ENCODE measurements at places on chromosomes 7 and 10. TPM values are rescaled to one million over a fixed set of nuclear protein-coding genes. Genes with fewer than 3 reads are reported as not detected.
A peak's percentile ranks its signal among the peaks of the same experiment; 100 is the strongest.

- peaks cover 15% of the 10 kb centered on the region for H3K4me1 ChIP-seq
- H3K27ac ChIP-seq, result no peak overlapping the region
- DNase-seq, result no peak
- H3K27me3 ChIP-seq, result no peaks in the 10 kb centered on the region
Measured at GRCh38 chr10:124035306-124035927, 58.0 kb downstream of the CHST15 start.

DNA sequence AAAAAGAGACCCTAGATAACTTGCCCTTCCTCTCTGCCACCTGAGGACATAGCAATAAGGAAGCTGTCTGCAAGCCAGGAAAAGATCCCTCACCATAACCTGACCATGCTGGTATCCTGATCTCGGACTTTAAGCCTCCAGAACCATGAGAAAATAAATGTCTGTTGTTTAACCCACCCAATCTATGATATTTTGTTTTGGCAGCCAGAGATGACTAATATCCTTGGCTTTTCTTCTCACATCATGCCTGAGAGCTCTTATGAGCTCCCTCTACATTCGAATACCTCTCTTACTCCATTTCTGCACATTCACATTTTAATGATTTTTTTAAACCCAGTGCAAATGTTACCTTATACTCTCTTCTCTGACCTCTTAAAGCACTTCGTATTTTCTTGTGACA lies 214.0 kb upstream of the CHRM2 start:
- peak overlapping the region; percentile 86 for H3K27ac ChIP-seq
- H3K27me3 ChIP-seq, result no peaks in the 10 kb centered on the region
- H3K36me3 ChIP-seq, result no peaks in the 10 kb centered on the region
- H3K4me3 ChIP-seq, result no peak overlapping the region

GRCh38 chr10:34163075-34163905 lies 651.8 kb downstream of the PARD3 start:
- no peak overlapping the region for H3K27ac ChIP-seq
- no peaks in the 10 kb centered on the region for H3K4me1 ChIP-seq
- H3K27me3 ChIP-seq, result no peaks in the 10 kb centered on the region
- H3K4me3 ChIP-seq, result no peak overlapping the region
- no peaks in the 10 kb centered on the region for H3K36me3 ChIP-seq
- DNase-seq, result no peak

GRCh38 chr7:116525298-116525912 lies 569 bp downstream of the CAV1 start:
- H3K36me3 ChIP-seq, result peaks cover 23% of the 10 kb centered on the region
- H3K27ac ChIP-seq, result peak overlapping the region; percentile 99
- H3K27me3 ChIP-seq, result no peaks in the 10 kb centered on the region
- no peak for DNase-seq

DNA sequence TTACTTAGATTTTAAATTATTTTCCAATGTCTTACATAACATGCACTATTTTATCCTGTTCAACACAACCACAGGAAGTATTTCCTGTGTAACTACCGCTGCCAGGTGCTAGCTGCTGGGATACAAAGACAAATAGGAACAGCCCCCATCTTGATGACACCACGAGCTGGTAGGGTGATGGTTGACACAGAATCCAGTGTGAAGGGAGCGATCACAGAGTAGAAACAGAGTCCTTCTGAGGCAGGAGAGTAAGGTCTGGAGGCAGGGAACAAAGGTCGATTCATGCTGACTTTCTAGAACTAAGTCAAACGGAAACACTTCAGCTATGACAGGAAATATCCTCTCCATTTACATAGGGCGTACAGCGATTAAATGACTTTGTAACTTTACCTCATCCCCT lies 232.3 kb downstream of the ADAM12 start:
- H3K27me3 ChIP-seq, result peaks cover 5% of the 10 kb centered on the region
- H3K4me3 ChIP-seq, result no peak overlapping the region
- no peak for DNase-seq
- H3K36me3 ChIP-seq, result peaks cover 2% of the 10 kb centered on the region
- peak overlapping the region; percentile 23 for H3K27ac ChIP-seq

DNA sequence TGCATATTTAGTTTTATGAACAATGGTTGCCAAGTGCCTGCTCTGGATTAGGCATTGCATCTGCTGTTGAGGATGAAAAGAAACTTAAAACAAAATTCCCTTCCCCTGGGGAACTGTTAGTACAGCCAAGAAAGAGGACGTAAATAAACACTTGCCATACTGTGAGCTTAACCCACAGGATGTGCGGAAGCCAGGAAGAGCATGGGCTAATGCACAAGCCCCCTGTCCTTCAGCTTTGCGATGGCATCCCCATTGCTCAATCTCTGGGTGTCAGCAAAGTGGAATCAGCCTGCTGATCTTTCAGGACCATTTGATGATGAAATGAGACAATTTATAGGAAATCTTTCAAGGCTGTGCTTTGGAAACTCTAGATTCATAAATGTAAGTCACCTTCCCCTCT lies 399.9 kb upstream of the IGFBP3 start:
- no peak overlapping the region for H3K4me3 ChIP-seq
- no peak for DNase-seq
- peak overlapping the region; percentile 6 for H3K27ac ChIP-seq
- no peaks in the 10 kb centered on the region for H3K27me3 ChIP-seq

- H3K27me3 ChIP-seq, result no peaks in the 10 kb centered on the region
- DNase-seq, result no peak
- no peak overlapping the region for H3K4me3 ChIP-seq
- no peaks in the 10 kb centered on the region for H3K36me3 ChIP-seq
- no peak overlapping the region for H3K27ac ChIP-seq
- H3K4me1 ChIP-seq, result peaks cover 18% of the 10 kb centered on the region
Measured at GRCh38 chr10:33673839-33674415, 339.5 kb upstream of the NRP1 start.

DNA sequence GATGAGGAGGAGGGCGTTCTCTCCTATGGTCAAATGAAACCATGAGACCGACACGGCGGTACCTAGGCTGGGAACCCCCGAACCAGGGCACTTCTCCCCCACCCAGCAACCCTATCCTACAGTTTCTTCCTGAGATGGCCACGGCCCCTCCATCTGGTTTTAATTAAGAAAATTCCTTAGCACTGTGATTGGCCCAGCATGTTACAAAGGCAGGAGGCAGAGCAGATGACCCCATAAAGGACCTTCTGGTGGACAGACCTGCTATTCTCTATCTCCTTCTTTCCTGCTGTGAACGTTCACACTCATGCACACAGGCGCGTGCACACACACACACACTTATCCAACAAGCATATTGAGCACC lies 129.4 kb downstream of the RGS10 start:
- no peak for DNase-seq
- peak overlapping the region; percentile 76 for H3K27ac ChIP-seq
- no peak overlapping the region for H3K4me3 ChIP-seq
- no peaks in the 10 kb centered on the region for H3K27me3 ChIP-seq
- peaks cover 61% of the 10 kb centered on the region for H3K4me1 ChIP-seq

- H3K4me3 ChIP-seq, result no peak overlapping the region
- H3K4me1 ChIP-seq, result peaks cover 4% of the 10 kb centered on the region
- no peak for DNase-seq
- H3K27me3 ChIP-seq, result no peaks in the 10 kb centered on the region
- no peak overlapping the region for H3K27ac ChIP-seq
- no peaks in the 10 kb centered on the region for H3K36me3 ChIP-seq
Measured at GRCh38 chr7:1845536-1846311, 175.6 kb downstream of the ELFN1 start.

- H3K4me3 ChIP-seq, result no peak overlapping the region
- no peaks in the 10 kb centered on the region for H3K4me1 ChIP-seq
- no peaks in the 10 kb centered on the region for H3K27me3 ChIP-seq
Measured at GRCh38 chr7:84207025-84207424, 12.4 kb upstream of the SEMA3A start.

ST8SIA6 gene
- total RNA-seq, result not detected

TCAF1 gene
- total RNA-seq, result 82.4 TPM

MBL2 gene
- not detected for total RNA-seq

AGAP9 gene
- total RNA-seq, result 13.1 TPM

TMEM229A gene
- not detected for total RNA-seq

TMEM176B gene
- total RNA-seq, result not detected
